ENCODE measurements at places on chromosomes 7 and 10.

DNA sequence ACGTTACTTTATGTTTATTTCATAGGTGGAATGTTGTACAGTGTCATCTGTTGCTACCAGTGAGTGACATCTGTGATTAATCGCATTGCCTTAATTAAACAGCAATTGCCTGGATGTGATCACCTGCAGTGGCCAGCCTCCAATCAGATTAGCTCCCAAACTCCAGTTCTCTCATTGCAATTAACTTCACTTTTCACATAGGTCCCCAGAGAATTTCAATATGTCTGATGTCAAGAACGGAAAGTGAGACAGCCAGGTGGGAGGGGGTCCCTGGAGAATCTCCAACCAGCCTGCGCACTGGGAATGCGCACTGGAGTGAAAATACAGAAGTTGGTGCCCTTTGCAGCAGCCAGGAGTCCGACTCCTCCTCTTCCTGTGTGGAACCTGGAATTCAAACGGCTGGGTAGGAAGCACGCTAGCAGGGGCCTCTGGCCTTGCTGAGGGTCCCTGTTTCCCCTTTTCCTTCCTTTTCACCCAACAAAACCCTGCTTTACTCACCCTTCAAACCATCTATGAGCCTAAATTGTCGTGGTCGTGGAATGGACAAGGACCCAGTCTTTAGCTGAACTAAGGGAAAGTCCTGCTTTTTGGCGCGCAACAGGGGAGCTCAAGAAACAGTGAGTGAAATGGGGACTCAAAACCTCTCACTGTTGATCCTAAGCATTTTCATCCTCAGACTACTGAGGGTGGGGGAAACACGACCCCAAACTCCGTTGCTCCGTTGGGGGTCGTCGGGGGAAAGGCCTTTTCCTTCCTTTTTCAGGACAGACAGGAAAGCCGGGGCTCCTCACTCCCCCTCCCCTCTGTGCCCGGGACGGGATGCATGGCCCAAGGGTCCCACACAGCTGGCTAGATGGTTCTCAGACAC, 1355.5 kb upstream of the LRRTM3 start:
- DNase-seq = no peak

DNA sequence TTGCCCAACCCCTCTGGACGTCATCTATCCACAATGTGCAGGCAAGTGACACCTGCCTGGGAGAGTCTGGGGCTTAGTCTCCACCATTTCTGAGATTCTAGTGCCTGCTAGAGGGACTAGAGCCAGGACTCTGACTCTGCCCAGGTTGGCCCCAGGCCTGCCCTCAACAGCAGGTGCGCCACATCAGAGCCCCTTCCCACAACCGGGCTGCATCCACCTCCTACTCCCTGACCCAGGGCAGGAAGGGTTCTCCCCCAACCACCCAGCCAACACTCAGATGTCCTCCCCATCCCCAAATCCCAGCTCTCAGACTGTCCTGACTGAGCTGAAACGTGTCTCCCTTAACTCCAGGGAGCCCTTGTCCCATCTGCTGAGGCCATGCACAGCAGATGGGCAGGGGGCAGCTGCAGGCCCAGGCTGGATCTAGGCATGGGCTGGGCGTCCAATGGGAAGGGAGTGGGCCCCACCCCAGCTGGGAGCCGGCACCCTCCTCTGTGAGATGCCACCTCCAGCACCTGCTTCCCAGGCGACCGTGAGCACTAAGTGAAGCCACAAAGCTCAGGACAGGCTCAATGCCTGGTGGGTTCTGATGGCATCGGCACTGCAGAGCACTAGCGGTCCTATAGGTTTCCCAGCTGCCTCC, 49.2 kb downstream of the RASGEF1A start:
- DNase-seq = no peak

GRCh38 chr10:16441173-16441840, 4.5 kb downstream of the PTER start:
- DNase-seq = no peak

- DNase-seq = no peak
Observed at GRCh38 chr7:31410265-31410664, 69.7 kb upstream of the NEUROD6 start.

DNA sequence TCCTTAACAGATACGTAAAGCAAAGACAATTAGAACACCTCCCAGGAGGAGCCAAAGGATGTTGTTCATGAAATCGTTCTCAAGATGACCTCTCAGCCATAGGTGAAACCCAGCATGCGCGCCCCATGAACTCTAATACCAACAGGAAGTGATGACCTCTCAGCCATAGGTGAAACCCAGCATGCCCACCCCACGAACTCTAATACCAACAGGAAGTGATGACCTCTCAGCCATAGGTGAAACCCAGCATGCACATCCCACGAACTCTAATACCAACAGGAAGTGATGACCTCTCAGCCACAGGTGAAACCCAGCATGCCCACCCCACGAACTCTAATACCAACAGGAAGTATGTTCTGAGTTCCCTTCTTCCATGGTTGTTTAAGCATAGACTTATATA, 205.2 kb upstream of the ADARB2 start:
- DNase-seq = no peak

- no peak for DNase-seq
Observed at GRCh38 chr7:43865277-43865676, 4.0 kb downstream of the MRPS24 start.

GRCh38 chr10:63072951-63073350, 60.2 kb upstream of the NRBF2 start:
- DNase-seq = no peak

GRCh38 chr10:80554050-80554449, 16.3 kb downstream of the SH2D4B start:
- DNase-seq = no peak

DNA sequence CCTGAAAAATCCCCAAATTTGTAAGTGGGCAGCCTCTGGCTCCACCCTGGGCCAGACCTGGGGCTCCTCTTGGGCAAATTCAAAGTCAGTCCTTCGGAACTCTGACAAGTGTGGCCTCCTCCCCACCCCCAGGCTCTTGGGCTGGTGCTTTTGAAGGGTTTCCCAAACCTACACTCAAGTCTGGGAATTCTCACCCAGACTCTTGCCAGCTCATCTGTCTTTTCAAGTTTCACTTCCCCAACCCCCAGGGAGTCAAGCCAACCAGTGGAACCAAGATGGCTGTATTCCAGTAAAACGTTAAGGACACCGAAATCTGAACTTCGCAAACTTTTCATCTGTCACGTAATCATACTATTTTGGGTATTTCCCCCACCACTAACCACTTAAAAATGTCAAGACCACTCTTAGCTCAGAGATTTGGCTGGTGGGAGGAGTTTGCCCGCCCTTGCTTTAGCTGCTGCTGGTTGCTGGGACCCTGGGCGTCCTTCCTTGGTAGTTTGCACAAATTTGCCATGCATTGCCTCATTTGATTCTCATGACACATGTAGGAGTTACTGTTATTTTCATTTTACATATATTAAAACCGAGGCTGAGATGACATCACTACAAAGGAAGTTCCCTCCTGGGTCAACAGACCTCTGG, 1.7 kb upstream of the MYO1G start:
- peak; percentile 80 for DNase-seq

DNA sequence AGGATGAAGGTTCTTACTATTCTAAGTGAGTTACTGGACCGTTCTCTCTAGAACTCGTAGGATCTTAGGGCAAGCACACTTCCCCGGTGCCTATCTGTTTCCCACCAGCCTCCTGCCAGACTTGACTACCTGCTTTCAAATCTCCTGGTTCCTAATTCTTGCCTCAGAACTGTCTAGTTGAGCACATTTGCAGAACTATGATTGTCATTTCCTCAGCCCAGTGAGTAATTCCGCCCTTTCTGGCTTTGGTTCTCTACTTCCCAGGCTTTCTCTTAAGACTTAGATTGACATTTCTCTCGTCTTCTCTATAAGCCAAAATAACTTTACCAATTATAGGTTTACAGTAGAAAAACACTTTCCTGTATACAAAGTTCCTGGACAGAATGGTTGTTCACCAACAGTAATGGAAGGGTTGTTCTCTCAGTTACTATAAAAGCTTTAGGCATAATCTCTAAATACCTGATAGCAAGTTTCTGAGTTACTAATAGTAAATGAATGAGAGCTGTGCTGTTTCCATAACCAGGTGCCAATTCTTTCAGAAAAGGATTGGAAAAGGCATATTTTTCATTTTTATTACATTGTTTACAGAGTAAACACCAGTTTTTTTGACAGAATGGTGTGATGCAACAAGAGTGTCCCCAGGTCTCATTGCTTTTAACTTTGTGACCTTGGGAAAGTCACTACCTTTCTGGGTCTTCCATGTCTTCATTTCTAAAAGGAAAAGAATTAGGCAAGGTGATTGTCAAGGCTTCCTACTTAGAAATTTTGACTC, 41.1 kb downstream of the PLEKHA8 start:
- no peak for DNase-seq

DNA sequence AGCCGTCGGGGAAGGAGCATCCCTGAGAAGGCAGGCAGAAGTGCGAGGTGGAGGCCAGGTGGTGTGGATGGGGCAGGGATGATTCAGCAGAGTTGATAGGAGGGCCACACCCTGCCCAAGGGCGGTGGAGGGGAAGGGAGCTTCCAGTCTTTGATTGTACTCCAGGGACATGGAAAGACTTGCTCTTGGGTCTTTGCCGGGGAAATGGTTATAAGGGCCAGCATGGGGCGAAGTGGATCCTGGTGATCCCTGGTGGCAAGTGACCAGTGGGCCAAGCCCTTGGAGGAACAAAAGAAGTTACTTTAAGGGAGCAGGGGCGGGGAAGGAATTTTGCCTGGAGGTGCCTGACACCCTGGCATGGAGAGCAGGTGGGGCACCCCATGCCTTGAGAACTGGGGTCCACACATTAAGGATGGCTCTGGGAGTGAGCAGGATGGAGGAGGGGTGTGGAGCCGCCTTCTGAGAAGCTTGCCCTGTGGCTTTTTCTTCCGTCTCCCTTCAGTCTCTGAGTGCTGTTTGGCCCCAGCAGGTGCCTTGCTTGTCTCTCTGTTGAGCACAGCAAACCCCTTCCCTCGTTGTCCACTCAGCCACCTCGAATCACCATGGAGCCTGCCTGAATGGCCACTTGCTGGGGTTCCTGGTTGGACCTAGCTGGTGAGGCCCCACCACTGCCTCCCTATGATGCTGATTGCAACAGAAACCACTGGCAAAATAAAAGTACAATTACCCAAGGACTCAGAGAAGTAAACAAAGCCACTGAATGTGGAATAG, 83.9 kb downstream of the RAMP3 start:
- no peak for DNase-seq

GRCh38 chr7:24464861-24465260, 108.4 kb upstream of the PALS2 start:
- DNase-seq = no peak

DNA sequence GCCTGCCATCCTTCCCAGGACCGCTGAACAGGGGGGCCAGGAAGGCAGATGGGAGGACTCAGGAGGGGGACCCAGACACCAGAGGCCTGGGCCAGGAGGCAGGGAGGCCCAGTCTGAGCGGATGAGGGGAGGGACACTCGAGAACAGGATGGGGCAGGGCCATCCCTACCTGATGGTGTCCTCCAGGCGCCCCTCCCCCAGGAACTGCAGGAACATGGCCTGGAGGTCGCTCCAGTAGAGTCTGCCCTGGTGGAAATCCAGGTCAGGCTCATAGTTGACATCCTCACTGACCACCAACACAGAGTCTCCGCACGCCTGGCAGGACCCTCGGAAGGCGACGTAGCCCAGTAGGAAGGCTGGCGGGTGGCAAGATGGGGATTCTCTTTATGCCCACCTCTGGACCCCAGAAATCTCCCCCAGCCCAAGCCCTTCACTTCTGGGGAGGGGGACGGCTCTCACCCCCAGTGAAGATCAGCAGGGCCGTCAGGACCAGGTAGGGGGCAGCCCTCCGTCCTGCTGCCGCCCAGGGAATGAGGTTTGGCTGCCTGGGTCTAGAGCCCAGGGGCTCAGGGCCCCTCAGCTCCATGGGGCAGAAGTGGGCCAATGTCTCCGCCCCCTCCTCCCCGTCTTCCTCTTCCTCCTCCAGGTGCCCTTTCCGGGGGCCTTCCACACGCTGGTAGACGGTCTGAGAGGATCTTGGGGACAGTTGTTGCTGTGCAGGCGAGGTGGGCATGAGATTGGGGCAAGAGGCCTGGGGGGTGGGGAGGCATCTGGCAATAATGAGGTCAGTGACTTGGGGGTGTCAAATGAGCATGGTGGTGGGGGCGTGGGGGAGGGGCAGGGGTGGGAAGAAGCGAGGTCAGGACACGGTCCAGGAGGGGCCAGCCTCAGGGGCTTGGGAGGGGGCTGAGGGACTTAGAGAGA, 573 bp downstream of the TFR2 start:
- no peak for DNase-seq

GRCh38 chr7:41892356-41893100, 189.6 kb upstream of the INHBA start:
- no peak for DNase-seq

GRCh38 chr7:74439541-74439940, 14.2 kb upstream of the GTF2IRD1 start:
- no peak for DNase-seq

DNA sequence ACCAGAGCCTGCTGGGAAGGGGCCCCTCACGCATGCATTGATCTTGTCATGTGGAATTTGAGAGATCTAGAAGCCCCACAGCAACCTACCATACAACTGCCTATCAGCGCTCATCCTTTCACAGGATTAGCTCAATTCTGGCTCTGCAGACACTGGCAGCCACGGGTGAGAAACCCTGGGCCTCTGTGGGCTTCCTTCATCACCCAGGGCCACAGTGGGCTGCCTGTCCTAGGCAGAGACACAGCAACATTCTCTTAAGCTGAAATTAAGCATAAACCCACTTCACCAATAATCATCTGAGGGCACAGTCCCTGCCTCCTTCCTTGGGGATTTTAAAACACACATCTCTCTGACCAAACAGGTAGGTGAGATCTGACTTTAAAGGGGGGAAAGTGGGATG, 3.3 kb upstream of the PRSS2 start:
- DNase-seq = no peak

- DNase-seq = no peak
Observed at GRCh38 chr7:18792871-18793595, 297.5 kb downstream of the HDAC9 start.

- no peak for DNase-seq
Observed at GRCh38 chr10:73923935-73924598, 13.1 kb downstream of the PLAU start.

GRCh38 chr10:14761372-14761771, 13.3 kb downstream of the FAM107B start:
- DNase-seq = no peak

DNA sequence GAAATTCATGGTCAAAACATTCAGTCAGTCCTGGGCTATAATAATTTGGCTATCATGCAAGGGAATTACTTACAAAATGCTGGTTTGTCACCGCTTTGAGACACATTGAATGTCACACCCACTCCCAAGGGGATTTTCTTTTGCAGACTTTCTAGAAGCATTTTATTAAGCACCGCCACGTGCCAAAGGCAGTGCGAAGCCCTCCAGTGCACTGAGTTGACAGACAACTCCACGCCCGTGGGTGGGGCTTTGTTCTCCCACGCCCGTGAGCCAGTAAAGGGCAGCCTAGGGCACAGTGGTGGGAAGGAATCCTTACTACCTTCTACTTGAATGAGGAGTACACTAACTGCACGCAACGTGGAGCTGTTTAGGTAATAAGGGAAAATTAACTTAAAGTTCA, 515.8 kb downstream of the KCNMA1 start:
- no peak for DNase-seq

GRCh38 chr10:68046642-68047041, 28.4 kb downstream of the HERC4 start:
- DNase-seq = no peak

GRCh38 chr7:27239387-27240014, 3.1 kb upstream of the EVX1 start:
- DNase-seq = no peak
